ENCODE measurements at places on chromosomes 12 and 14.
A peak's percentile ranks its signal among the peaks of the same experiment; 100 is the strongest.

DNA sequence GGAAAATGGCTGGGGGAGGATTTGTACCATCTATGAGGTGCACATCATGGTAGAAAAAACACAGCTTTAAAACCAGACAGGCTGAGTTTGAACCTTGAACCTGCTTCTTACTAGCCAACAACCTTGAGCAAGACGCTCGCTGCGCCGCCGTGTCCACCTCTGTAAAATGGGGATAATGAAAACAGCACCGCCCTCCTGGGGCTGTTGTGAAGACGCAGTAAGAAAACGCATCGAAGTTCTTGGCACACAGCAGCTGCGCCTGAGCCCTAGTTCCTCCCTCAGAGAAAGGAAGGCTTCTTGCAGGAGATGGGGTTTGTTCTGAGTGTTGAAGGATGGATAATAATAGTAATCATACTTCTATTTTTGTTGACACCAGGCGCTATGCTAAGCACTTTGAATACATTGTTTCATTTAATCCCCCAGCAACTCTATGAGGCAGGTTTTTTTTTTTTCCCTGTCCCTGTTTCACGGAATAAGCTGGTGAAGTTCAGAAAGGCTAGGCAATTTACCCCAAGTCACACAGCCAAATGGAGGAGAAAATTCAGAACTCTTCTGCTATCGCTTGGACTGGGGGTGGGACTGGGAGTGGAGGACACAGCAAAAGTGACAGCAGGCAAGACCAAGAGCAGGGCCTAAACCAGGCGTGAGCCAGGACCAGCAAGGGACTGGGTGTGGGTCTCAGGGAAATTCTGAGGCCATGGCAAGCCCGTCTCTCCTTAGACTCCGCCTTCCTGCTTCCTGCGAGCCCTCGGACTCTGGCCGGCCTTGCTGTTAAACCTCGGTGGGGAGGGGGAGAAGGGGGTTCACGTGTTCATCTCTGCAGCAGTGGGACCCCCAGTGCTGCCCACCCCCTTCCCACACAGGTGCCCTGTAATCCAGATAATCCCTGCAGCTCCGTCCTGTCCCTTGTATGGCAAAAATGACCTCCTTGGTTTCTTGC lies 97.5 kb downstream of the LRRC74A start:
- no peak for DNase-seq

- peak; percentile 28 for DNase-seq
Measured at GRCh38 chr12:53950789-53951576, 3.7 kb upstream of the HOXC12 start.

- no peak for DNase-seq
Measured at GRCh38 chr12:28800129-28800528, 348.9 kb upstream of the FAR2 start.

GRCh38 chr12:10339053-10339840 lies 31.6 kb downstream of the KLRD1 start:
- DNase-seq = no peak

DNA sequence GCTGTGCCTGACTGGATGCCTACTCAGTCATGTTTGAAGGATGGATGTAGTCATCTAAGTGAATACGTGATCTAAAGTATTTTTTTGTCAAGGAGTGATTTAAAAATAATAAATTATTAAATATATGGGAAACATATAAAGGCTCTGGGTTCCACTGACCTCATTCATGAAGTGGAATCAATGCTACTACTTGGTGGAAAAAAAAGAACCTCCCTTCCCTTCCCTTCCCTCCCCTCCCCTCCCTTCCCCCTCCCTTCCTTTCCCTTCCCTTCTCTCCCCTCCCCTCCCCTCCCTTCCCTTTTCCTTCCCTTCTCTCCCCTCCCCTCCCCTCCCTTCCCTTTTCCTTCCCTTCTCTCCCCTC lies 162.7 kb downstream of the ESRRB start:
- DNase-seq = no peak

- no peak for DNase-seq
Measured at GRCh38 chr12:108066583-108067577, 62.2 kb upstream of the WSCD2 start.

- no peak for DNase-seq
Measured at GRCh38 chr12:69388371-69388770, 28.8 kb downstream of the YEATS4 start.

- peak; percentile 31 for DNase-seq
Measured at GRCh38 chr12:76276499-76277151, 71.6 kb downstream of the BBS10 start.

Data from adrenal gland (tissue), 19 donors.